CD8-positive, alpha-beta memory T cell (primary cell): ENCODE measurements at places on chromosomes 1 and 21. TPM values are rescaled to one million over a fixed set of nuclear protein-coding genes. Genes with fewer than 3 reads are reported as not detected.

The CLEC20A gene
- polyA plus RNA-seq = not detected

The FMO3 gene
- not detected for polyA plus RNA-seq

The F5 gene
- polyA plus RNA-seq = 0.06 TPM

The FCER1G gene
- 19.0 TPM for polyA plus RNA-seq

The MTARC1 gene
- not detected for polyA plus RNA-seq

The SERPINC1 gene
- not detected for polyA plus RNA-seq

The SPATA6 gene
- polyA plus RNA-seq = 1.6 TPM

DNA sequence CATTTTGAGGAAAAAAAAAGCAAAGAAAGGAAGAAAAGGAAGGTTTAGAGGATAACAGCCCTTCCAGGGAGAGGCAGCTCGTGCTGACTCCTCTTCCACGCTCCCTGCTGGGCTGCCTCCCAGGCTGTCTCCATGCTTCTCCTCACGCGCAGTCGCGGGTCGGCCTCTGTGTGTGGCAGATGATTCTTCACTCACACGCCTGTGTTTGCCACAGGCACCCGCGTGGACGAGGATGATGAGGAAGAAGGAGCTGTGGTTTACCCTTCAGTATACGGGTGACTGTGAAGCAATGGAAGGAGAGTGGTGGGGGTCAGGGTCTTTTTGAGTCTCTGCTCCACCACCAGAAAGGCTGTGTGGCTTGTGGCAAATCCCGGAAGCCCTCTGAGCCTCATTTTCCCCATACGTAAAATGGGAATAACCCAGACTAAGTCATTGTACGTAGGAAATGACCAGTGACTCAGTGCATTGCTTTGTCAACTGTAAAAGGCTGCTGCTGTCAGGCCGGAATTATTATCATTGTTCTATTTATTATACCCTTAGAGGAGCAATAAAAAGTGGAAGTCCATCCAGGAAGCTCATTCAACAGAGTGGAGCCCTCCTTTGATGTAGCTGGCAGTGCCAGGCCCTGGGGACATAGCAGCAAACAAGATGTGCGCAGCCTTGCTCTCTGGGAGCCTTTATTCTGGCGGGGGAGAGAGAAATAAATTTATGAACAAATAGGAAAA lies 11.9 kb upstream of the SH2D2A start:
- H3K4me3 ChIP-seq = no peak overlapping the region
- no peak overlapping the region for H3K27ac ChIP-seq
- DNase-seq = peak; percentile 15
- no peaks in the 10 kb centered on the region for H3K4me1 ChIP-seq

GRCh38 chr1:156949127-156949526 lies 28.7 kb downstream of the LRRC71 start:
- DNase-seq = no peak

GRCh38 chr1:198922638-198923430 lies 284.0 kb downstream of the PTPRC start:
- no peak overlapping the region for H3K27ac ChIP-seq
- no peak overlapping the region for H3K4me3 ChIP-seq
- H3K36me3 ChIP-seq = no peaks in the 10 kb centered on the region
- DNase-seq = no peak

DNA sequence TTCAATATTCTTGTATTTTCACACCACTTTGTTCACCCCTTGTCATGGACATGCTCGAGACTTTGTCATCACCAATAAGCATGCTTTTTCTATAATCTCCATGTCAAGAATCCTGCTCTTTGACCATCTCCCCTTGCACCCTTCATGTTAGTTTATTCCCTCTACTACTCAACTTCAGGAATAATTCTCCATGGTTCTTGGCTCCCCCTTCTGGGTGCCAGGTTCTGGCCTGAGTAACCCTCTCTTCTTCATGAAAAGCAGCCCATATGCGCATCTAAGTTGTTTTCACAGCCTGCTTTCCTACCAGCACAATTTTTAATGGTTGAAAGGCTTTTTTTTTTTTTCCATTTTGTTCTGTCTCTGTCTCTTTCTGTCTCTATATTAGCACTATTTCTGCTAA lies 160.7 kb downstream of the LEPR start:
- no peaks in the 10 kb centered on the region for H3K4me1 ChIP-seq
- no peak overlapping the region for H3K4me3 ChIP-seq
- H3K27me3 ChIP-seq = no peaks in the 10 kb centered on the region
- DNase-seq = no peak
- no peaks in the 10 kb centered on the region for H3K36me3 ChIP-seq

GRCh38 chr1:218666263-218666662 lies 321.1 kb downstream of the TGFB2 start:
- no peak overlapping the region for H3K4me3 ChIP-seq
- no peaks in the 10 kb centered on the region for H3K27me3 ChIP-seq
- no peaks in the 10 kb centered on the region for H3K4me1 ChIP-seq
- H3K36me3 ChIP-seq = no peaks in the 10 kb centered on the region

- H3K27ac ChIP-seq = no peak overlapping the region
- H3K4me3 ChIP-seq = no peak overlapping the region
- DNase-seq = no peak
- H3K4me1 ChIP-seq = no peaks in the 10 kb centered on the region
- no peaks in the 10 kb centered on the region for H3K27me3 ChIP-seq
Measured at GRCh38 chr1:174222166-174222949, 63.0 kb downstream of the RABGAP1L start.

- H3K4me1 ChIP-seq = no peaks in the 10 kb centered on the region
- no peaks in the 10 kb centered on the region for H3K27me3 ChIP-seq
- no peak overlapping the region for H3K4me3 ChIP-seq
- no peaks in the 10 kb centered on the region for H3K36me3 ChIP-seq
Measured at GRCh38 chr1:38082769-38083263, 36.2 kb upstream of the POU3F1 start.

DNA sequence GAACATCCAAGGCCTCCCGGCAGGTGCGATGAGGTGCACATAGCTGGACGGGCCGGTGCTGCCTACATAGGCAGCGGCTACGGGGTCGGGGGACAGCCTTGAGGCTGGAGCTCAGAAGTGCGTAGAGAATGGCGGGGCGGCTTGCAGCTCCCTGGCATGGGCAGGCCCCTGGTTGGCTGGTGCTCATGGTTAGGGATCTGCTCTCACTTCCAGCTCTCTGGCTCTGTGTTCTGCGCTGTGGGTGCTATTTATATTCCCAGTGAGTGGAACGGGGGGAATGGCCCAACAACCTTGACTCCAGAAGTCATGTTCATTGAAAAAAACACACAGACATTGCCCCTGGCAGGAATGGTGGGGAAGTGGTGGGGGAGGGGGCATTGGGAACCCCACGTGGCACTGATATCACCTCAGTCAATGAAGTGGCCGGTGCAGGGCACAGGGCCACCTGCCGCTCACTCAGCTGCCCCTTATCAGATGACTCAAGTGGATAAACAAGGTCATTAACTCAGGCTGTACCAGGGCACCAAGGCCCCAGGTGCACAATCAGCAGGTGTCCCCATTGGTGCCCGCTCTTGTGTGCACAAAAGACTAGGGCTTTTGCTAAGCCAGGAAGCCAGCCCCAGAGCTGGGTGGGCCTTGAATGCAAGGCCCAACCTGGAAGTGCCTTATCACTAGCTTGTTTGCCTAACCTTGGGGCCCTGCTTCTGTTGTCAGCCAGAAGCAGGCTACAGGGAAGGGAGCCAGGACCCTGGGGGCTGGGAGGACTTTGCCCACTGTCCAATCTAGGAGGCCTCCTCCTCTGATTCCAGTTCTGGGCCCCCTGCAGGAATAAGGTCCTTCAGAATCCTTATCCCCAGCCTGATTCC lies at the start of gene NR0B2:
TSS of gene NR0B2 (minus strand) at position 222 of the 866 bp plus-strand sequence. CDS start at position 187, 35 bp downstream.
- no peak for DNase-seq
- H3K4me3 ChIP-seq = no peak within 1 kb of the TSS
- H3K27ac ChIP-seq = peak within 1 kb of the TSS; percentile 47

DNA sequence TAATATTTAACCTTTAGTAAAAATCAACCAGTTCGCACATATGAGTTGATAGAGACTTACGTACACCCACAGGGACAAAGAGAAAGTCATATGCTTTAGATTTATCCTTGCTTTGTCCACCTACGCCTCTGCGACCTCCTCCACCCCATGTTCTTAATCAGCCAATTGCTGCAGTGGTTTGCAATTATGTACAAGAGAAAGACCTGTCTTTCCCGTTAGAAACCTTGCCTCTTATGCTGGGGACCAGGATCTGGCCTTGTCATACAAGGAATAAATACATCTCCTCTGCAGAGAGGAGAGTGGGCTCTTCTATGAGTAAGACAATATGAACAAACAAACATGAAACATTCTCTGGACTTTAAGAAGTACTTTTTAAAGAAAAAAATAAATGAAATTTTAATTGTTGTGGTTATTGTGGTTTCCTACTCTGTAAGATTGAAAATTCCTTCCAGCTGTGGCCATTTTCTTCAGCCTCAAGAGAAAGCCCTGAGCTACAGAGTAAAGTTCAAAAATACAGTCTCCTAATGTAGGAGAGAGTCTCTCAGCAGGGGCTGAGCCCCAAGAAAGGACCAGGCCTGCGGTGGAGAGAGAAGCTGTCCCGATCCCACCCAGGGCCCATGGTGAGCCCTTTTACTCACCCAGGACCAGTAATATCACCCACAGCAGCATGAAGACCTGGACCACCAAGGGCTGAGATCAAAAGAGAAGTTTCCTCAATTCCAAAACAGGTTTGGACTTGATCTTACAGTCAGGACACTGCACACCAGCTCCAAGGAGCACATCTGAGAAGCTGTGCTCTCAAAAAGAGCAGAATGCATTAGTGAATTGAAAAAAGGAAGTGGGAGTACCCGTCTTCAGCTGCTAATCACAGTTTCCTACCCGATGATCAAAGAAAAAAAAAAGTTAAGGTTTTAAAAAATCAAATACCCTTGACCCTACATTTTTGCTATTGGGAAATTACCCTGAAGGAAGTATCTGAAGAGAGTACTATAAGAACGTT lies at the start of gene FCRL5:
TSS of gene FCRL5 (minus strand) at position 822 of the 1,000 bp plus-strand sequence. CDS start at position 669, 153 bp downstream.
- no peaks in the 10 kb centered on the region for H3K4me1 ChIP-seq
- H3K27ac ChIP-seq = no peak within 1 kb of the TSS
- no peaks in the 10 kb centered on the region for H3K27me3 ChIP-seq
- no peaks in the 10 kb centered on the region for H3K36me3 ChIP-seq
- no peak for DNase-seq

DNA sequence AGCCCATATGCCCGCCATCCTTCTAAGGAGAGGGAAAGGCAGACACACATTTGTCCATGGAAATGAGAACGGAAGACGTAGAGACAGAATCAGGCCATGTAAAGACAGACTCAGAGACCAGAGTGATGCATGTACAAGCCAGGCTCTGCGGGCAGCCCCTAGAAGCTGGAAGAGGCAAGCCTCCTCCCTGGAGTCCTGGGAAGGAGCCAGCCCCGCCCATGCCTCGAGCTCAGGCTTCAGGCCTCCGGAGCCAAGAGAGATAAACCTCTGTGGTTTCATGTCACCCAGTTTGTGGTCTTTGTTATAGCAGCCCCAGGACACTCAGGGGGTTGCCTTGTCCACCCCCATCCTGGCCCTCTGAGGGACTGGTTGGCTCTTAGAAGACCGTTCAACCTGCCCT lies 11.6 kb downstream of the PDE9A start:
- DNase-seq = no peak
- H3K27me3 ChIP-seq = no peaks in the 10 kb centered on the region
- H3K27ac ChIP-seq = no peak overlapping the region
- no peaks in the 10 kb centered on the region for H3K36me3 ChIP-seq
